ENCODE measurements at places on chromosomes 2 and 18.

DNA sequence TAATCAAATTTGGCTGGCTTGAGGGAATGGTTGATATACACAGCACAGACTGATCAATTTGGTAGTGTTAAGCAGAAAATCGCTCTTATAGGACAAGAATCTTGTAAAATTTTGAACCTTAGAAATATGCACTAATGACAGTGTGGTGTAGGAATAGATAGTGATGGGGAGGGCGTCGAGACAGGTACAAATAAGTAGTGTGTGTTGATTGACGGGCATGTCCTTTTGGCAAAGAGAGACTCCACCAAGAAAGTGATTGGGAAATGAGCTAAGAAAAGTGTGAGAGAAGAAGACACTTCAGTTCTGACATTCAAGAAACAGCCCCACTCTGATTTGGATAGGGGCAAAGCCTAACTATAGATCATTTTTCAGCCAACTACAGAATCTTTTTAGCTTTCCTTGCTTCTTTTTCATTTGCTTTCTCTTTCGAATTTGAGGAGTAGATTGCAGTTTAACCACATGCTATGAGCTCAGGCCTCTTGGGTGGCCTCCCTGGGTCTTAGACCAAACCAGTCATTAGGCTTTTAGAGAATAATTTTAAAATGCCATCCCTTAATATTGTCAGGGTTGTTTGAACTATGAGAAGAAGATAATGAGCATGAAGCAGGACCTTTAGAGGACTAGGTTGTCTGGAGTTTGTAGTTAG lies 127.1 kb downstream of the CERS6 start:
- DNase-seq = no peak

- DNase-seq = no peak
Measured at GRCh38 chr2:216436383-216436782, 24.1 kb downstream of the SMARCAL1 start.

DNA sequence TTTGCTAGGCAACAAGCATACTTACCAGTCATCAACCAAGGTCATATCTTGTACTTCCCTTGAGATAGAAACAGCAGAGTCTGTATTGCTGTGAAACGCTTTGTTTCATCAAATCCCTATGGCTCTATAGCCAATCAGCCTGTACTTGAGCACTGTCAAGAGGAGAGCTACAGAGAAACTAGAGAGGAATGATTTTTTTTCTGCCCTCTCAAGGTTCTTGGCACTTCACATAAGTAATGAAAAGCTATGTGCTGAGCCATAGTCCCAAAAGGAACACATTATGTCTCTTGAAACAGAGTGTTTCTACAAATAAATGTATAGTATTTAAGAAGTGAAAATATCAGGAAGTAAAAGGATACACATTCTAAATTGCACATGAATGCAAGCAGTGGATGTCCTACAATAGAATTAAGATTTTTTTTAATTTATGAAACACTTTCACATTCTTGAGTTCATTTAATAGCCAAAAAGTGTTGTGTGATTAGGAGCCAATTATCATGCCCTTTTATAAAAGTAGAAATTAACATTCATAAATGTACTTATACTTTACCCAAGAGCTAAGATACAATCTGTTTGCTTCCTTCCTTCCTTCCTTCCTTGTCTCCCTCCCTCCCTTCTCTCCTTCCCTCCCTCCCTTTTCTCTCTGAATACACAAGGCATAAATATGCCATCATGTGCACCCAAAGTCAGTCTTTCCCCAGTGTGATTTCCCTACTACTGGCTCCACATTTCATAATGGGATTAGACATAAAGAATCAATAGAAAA lies 131.8 kb downstream of the CSRNP3 start:
- DNase-seq = no peak

GRCh38 chr2:185738679-185739472 lies at the start of gene FSIP2:
TSS of gene FSIP2 (plus strand) at chr2:185738804. CDS start at chr2:185738895, 91 bp downstream.
- DNase-seq = peak; percentile 59

DNA sequence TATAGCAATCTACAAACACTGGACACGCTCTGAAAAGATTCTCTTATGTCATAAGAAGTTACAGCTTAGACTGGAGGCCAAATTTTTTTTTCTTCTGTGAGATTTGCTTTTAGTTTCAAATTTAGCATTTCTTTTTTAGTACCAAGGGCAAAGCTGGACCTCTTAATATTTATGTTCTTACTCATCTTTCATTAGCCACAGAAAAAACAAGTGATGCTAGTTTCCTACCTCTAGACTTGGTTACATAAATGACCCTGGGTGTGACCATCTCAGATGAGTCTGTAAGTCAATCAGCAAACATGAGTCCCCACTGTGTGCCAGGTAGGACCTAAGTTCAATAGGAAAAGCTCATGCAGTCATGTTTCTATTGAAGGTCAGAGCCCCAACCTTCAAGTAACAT lies 94.4 kb downstream of the MEP1B start:
- DNase-seq = no peak

DNA sequence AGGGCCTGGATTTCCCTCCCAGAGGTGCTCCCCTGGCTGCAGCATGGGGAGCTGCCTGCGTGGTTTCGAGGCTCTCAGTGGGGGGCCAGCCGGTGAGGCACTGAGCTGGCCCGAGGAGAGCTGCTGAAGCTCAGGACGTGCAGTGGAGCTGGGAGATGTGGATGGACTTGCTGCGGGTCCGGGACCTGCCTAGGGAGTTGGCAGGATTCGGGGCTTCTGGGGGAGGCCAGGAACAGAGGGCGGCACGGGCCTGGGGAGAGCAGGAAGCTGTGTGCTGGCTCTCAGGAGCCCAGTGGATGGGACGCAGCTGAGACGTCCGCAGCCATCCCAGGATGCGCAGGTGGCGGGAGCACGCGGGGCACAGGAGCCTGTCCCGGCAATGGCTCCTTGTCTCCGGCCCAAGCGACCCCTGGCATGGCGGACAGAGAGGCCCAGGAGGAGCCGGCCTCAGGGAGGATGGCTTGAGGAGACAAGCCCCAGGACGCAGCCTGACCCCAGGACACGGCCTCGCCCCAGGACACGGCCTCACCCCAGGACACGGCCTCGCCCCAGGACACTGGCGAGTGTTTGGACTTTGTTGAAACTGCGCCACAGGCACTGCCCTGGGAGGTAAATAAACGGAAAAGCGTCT lies 116.1 kb downstream of the NFATC1 start:
- DNase-seq = no peak

DNA sequence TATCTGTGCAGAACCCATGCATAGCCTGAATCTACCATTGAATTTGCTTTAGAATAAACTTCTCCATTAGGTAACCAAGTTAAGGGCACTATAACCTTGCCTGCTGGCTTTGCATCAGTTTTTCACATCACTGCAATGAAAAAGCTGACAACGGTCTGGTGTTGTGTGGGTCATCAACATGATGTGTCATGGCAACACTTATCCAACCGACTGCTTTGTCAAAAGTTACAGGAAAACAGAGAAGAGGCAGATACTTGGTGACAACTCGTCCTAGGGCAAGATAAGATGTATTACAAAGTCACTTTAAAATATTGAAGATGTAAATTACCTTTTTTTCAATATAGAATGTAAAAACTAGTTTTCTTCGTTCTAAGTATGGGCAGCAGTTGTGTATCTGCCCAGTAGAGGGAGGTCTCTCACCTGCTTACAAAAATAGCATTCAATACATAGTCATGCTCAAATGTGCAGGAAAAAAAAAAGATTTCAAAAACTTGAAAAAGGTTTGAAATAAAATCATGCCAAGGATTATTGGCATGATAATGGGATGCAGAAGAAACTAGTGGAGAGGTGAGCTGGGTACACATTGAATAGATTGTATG lies 96.3 kb downstream of the EVA1A start:
- no peak for DNase-seq

GRCh38 chr18:5103286-5103685 lies 93.8 kb downstream of the AKAIN1 start:
- DNase-seq = no peak

DNA sequence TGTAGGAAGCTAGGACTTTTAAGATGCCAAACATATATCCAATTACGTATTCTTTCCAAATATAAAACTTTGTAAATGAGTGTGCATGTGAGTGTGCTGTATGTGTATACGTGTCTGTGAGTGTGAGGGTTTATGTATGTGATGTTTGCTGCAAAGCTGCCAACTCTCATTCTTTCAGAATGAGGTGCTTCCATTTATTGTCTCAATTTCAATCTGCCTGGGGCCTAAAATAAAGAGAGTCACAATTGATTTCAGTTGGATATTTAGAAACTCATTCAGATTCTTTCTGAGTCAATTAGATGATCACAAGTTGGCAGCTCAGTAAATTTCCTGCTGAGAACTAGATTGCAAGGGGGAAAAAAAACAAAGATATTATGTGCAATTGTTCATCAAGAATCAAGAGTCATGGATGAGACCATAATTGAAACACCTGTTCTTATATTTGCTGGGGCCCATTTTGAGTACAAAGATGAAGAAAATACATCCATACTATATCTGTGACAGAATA lies 621.2 kb upstream of the ACVR2A start:
- DNase-seq = no peak

DNA sequence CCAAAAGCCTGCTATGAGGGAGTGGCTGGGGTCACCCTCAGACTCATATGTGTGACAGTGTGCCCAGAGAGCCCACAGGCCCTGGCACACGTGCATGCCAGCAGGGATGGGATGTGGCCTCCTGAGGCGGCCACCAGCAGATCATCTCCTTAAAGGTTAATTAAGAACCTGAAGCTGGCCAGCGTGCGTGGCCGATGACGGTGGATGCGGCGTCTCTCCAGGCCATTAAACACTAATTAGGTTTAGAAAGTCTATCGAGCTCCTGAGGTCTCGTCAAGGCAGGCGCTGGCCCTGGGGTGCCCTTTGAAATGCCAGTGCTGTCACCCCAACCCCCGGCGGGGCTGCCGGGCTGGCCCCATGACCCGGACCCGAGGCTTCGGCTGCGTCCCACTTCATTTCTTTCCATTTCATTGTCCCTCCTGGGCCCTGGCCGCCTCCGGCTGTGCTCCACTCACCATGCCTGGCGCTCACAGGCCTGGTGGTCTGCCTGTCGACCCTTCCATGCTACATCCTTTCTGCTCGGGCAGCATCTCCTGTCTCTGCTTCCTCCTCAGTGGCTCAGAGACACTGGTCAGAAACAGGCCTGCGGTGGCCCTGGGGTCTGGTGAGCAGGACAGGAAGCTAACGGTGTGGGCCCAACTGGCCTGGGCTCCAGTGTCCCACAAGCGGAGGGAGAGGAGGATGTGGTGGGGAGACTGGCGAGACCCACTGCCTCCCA lies 228.9 kb downstream of the CELF4 start:
- no peak for DNase-seq

DNA sequence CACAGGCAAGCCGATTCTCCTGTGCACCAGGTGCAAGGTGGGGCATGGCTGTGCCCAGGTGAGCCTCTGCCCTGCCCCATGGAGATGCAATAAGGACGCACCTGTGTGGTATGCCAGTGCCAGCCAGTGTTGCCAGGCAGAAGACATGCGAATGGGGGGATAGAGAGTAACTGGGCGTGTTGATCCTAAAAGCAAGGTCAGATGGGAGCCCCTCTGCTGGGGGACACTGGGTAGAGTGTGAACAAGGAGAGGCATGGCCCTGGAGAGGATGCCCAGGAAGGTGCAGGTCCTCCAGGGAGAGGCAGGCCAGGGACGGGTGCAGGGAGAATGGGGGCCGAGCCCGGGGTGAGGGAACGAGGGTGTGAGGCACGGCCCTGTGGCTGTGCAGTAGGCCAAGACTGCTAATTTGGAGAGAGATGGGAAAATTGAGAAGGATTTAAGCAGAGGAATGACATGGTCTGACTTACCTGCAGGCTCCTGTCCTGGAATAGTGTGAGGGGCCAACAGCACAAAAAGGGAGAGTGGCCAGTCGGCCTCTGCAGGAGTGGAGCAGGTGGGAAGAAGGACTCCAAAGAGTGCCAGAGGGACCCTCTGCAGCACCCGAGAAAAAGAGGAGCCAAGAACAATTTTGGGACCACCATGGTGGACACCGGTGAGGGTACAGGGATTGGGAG lies 690.4 kb upstream of the HS6ST1 start:
- DNase-seq = no peak

DNA sequence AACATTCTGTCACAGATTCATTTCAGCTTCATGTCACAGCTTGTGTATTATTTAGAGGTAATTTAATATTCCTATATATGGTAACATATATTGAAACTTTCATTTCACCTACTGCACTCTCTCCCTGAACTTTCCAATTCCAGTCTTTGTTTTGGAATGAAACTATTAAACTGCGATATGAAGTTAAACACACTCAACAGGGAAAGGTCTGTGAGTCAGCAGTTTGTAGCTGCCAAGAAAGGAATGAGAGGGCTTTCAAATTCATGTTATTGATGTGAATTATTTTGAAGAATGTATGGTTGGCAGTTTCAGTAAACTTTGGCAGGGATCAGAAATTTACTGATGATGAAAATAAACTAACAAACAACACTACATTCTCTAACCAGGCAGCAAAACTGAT lies 148.3 kb downstream of the HNMT start:
- DNase-seq = no peak

DNA sequence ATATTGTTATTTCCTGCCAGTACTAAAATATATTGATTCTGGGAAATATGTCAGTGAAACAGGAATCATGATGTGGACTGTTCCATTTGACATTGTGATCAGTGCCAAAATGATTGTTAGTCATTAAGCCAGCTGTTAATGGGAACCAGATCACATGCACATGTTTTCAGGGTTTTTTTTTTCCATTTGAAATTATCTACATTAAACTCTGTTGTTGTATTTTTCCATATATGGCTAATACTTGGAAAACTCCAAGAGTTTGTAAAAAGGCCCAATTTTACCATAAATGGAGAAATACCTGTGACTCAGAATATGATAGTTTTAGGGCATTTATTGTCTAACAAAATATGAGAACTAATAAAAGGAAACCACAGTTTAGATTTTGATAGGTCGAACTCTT lies 13.4 kb downstream of the ITGAV start:
- DNase-seq = no peak

GRCh38 chr2:216590780-216591179 lies 42.4 kb upstream of the IGFBP2 start:
- DNase-seq = no peak

- DNase-seq = no peak
Measured at GRCh38 chr18:51867767-51868166, 472.2 kb upstream of the DCC start.

DNA sequence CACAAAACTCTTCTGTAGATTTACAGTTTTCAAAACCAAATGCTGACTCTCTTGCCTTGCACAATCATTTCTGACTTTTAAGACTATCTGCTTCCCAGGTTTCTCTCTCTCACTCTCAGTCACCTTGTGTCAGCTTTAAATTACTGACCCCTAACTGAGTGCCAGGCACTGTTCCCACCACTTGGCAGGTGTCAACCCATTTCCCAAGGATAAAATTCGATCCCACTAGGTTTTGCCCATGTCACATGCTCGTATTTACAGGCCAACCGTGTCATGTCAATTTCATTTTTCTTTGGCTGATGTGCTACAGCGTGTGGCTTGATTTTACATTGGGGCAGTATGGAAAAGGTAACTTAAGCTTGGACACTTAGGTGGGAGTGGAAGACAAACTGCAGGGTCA lies 26.1 kb upstream of the LMAN1 start:
- no peak for DNase-seq

- DNase-seq = no peak
Measured at GRCh38 chr2:61419570-61419969, 51.3 kb downstream of the USP34 start.

GRCh38 chr2:168169097-168169745 lies 78.2 kb downstream of the STK39 start:
- no peak for DNase-seq

Measured in activated T-cell treated with anti-CD3 and anti-CD28 coated beads, Interleukin-2, amount 50 U/mL, for 72 hours (primary cell).